ENCODE measurements at places on chromosomes 16 and 17.

DNA sequence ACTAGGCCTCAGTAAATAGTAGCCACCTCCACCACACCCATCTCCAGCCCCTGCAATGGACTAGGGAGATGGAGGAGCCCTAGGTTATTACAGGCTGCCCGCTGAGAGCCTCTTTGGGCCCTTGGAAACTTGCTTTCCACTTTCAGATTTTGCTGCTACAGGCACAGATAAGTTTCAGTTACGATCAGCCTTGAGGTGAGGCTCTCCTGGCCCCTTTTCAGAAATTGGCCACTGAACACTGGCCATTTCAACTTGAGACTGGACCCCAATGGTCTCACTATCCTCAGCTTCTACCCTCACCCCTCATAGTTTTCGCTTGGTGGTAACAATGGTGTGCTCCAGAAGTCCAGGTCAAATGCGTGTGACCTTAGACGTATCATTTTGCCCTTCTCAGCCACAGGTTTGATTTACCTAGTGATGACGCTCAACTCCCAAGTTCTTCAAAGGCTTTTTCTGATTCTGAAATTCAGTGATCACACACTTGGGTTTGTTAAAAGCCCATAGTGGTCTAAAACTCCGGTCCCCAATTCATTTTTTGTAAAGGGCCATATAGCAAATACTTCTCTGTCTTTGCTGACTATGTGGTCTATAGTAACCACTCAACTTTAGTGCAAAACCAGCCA, 1.0 kb downstream of the PMM2 start:
- DNase-seq: no peak

- DNase-seq: no peak
These were observed 59.0 kb downstream of the ELAC2 start for GRCh38 chr17:12958786-12959185.

DNA sequence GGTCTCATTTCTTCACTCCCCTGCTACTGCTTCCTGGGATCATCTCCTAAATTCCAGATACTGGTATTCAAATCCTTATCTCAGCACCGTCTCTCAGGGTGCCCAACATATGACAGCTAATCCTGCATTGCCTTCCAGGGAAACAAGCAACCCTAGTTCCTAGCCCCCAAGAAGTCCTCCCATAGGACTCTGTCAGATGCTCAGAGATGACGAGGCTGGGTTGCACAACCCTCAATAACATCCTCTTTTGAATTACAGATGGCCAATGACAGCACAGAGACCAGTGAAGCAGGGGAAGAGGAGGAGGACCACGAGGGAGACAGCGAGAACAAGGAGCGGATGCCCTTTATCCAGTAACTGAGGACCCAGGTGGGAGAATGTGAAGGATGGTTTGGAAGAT, 45.0 kb upstream of the CLEC3A start:
- DNase-seq: no peak

DNA sequence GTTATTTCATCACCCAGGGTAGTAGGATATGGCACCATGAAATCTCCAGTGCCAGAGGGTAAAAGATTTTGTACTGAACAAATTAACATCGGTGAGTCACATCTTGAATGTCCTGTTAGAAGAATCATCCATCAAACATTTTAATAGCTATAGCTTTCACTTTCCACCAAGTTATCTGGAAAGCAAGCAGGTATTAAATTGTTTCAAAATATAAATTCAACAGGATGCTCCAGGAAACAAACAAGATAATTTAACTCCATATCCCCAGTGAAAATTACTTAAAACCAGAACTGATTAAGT, 2.4 kb downstream of the VEZF1 start:
- DNase-seq: no peak

All from thymus (tissue), 14 donors.